ENCODE measurements at places on chromosomes 7 and 10.

GRCh38 chr7:7385421-7385820, 150.3 kb downstream of the COL28A1 start:
- no peak for DNase-seq

- DNase-seq, result no peak
These were observed 91.7 kb downstream of the SLC16A9 start for GRCh38 chr10:59617996-59618395.

DNA sequence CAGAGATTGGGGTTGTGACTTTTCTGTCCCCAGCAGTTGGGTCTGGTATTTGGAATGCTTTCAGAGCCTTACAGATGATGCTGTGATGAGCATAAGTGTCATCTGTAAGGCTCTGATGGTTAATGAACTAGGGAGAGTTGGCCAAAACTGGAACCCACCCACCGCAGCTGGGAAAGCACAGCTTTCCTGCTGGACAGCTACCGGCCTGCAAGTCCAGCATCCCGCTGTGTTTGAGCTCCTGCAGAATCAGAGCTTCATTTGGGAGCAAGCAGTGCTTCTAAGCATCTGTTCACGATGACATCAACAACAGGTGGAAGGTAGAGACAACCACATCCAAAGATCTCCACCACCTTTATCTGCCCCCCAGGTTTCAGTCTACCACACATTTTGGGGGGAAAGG, 11.7 kb downstream of the UCN3 start:
- no peak for DNase-seq

GRCh38 chr7:122643250-122643649, 55.7 kb downstream of the RNF133 start:
- no peak for DNase-seq

DNA sequence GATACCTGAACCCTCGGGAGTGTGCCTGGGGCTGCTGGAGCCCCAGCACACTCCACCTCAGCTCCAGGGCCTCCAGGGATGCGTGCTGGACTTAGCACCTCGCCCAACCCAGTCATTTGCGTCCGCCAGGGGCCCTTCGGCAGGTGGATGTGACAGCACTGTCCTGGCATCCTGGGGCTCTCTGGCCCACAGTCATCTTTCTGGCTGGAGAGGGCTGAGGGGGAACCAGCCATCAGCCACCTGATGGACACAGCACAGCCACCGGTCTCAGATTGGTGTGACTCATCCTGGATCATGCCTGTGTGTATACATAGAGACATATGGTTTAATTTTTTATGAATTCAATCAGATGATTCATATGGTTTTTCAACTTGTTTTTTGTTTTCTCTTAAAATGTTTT, 11.1 kb downstream of the ZNF775 start:
- no peak for DNase-seq

GRCh38 chr10:30384701-30385201, 35.7 kb upstream of the MTPAP start:
- DNase-seq, result peak; percentile 38

DNA sequence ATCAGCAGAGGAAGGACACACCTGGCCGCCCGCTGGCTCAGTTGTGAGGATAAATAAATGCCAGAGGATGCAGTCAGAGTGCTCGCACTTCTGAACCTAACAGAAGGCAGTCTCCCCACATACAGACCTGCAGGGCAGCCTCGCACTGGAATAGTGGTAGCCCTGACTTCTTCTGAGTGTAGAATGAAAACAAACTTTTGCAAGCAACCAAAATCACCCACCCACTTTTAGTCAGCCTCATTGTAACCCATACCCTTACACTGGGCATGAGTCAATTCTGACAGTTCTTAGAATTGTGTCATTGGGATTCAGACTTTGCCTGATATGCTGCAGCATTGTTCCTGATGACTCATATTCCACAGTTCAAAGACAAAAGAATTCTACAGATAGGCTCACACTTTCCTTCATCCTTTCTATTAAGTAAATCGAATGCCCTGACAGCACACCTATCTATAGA, 167.0 kb upstream of the CDK1 start:
- DNase-seq, result peak; percentile 17

DNA sequence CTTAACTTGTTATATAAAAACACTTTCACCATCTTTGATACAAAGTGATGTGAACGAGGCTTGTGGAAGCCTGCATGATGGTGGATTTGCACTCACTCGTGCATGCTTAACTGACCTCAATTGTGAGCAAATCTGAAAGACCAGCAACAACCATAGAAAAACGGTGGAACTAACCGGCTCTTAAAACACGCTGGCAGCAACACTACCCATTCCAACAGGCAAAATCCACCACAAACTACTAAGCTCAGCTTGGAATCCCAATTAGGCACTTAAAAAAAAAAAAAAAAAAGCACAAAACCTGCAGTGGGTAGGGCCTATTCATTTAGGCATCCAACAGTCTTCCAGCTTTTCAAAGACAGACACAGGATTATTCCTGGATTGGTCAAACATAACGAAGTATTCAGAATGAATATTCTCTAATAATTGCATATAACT, 1.8 kb downstream of the GDI2 start:
- DNase-seq, result no peak

GRCh38 chr7:141944811-141945210, 2.0 kb downstream of the CLEC5A start:
- no peak for DNase-seq

- DNase-seq, result no peak
These were observed 162.7 kb downstream of the DGKB start for GRCh38 chr7:14739841-14740185.

DNA sequence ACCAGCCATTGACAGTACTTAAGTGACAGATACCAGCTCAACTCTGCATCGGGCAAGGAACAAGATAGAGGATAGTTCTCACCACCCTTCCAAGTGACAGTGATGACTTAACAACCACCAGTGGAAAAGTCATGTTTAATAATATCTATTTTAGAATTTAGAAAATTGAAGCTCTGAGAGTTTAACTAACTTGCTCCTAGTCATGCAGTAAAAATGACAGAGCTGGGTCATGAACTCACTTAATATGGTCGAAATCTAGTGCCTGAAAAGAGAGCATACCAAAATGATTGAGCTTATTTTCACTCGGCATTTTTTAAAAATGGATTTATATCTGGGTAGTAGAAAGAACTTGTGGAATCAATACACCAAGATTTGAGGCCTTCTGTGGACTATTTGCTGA, 367.8 kb upstream of the IGFBP3 start:
- DNase-seq, result no peak

- peak; percentile 70 for DNase-seq
These were observed 83.5 kb downstream of the SGMS1 start for GRCh38 chr10:50540069-50540825.

- DNase-seq, result no peak
These were observed 94.4 kb upstream of the SKAP2 start for GRCh38 chr7:26958834-26959233.

DNA sequence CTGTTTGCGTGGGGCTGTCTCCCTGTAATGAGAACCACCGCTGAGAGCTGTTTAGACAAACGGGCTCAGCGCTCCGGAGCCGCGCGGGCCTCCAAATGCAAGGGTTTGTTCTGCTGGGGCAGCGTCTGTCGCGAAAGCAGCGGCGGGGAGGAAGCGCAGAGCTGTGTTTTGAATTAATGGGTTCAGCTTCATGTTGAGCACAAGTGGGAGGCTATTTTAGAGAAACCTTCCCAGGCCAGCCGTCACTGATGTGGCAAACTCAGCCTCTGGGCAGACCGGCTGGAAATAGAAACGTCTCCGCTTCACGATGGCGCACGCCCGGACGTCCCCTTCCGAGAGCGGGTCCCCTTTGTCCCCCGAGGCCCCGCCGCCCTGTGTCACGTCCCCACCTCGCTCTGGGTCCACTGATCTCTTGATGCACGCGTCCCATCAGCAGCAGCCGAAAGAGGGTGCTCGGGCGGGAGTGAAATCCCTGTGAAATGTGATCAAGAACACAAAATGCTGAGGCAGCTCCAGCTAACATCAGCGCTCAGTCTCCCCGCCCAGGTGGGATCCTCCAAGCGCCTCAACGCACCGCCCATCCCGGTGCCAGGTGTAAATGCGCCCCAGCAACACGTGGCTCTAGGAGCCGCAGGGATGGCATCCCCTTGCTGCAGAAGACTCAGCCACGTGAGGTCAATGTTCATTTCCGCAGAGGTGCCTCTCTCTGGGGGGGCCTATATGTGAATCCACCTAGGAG, 44.9 kb downstream of the BAMBI start:
- peak; percentile 6 for DNase-seq

- DNase-seq, result peak; percentile 84
These were observed 17.1 kb downstream of the IKZF1 start for GRCh38 chr7:50321487-50322067.

All from activated naive CD4-positive, alpha-beta T cell treated with anti-CD3 and anti-CD28 coated beads for 36 hours (primary cell).